Glutamatergic neuron (in vitro differentiated cells): ENCODE measurements at places on chromosomes 16 and 17.

DNA sequence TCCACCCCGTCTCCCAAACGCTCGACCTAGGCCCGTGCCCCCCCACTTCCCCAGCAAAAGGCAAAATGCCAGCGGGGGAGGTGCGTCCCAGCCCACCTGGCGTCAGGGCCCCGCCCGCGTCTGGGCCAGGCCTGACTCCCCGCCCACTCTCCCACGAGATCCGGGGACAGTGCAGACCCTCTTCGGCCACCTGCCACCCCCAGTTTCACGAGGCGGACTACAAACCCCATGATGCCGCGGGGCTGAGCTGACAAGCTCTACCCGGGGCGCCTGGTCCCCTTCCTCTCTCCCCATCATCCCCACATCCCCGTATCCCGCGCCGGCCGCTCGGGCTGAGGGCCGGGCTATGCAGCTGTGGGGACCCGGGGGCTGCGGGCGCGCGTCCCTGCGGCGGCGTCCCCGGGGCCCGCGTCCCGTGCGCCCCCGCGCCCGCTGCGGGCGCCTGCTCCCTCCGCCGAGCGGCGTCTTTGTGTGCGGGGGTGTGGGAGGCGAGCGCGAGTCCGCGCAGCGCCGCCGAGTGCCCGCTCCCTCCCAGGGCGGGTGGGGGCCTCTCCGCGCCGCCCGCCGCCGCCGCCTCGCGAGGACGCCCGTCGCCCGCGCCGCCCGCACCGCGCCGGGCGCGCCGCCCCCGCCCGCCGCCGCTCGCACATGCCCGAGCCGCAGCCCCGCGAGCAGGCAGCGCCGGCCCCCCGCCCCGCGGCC, at the start of gene ANKRD13B:
Gene ANKRD13B, plus strand, starts transcription at position 283 of the 702 bp plus-strand sequence. CDS start 490 bp downstream, outside the sequence.
- DNase-seq, result peak; percentile 82

- DNase-seq, result no peak
Observed at GRCh38 chr16:35631261-35631945, 2172.0 kb downstream of the TP53TG3F start.

DNA sequence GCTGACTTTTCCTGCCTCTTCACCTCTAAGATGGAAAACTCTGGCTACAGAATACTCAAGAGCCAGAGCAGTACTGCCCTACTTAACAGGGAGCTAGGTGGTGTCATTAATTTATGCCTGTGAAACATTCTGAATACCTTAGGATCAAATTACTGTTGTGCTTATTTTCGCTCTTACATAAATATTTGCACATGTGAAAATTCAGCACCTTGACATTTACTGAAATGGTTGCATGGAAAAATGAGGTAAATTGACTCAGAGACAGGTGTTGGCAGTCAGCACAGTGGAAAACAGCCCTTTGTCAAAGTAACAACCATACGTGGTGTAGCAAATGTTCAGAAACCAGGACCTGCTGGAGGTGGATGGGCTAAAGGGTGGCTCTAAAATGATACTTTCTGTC, 193.6 kb downstream of the CDH8 start:
- DNase-seq, result no peak

GRCh38 chr17:62714016-62714777, 86.7 kb downstream of the MRC2 start:
- DNase-seq, result no peak

DNA sequence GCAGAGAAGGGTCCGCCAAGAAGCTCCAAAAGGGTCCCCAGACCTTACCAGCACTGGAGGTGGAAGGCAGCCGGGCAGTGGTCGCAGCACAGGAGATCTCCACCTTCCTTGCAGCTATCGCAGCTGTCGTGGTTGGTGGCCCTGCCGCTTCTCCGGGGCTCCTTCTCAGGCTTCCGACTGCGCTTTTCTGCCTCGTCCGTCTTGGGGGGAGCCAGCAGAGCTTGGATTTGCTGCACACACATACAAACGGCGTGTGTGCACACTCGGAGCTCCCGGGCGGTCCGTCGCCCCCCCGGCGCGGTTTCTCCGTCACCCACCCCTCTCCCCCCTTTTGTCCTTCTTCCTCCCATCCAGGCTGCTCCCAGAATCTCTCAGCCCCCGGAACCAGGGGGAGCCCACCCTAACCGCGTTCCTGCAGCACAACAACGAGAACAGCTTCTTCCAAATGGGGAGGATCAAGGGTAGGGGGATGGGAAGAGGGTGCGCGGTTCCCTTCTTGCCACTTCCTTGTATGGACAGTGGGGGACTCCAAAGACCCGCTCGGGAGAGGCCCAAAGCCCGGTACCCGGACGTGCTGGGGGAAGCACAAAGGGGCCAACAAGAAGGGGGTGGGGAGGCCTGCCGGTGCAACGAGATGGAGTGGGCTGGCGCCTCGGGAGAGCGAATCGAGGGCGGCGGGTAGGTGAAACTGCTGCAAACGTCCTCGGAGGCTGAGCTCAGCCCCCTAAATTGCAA, 1.1 kb downstream of the PHF12 start:
- peak; percentile 65 for DNase-seq

DNA sequence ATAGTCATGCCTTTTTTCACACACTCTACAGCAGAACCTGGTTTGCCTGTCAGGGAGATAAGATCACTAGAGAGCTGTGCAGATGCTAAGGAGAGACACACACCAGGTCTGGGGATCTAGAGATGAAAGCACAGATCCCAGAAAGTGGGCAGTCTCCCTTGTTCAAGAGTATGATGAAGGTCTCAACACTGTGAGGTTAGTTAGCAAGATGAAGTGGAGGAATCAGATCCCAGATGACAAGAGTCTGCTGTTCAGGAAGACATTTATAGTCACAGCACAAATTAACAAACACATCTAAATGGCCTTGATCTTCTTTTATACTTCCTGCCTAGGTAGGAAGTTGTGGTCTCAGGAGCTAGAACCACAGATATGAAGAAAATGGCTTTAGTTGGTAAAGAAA, 23.4 kb upstream of the SKAP1 start:
- DNase-seq, result no peak

DNA sequence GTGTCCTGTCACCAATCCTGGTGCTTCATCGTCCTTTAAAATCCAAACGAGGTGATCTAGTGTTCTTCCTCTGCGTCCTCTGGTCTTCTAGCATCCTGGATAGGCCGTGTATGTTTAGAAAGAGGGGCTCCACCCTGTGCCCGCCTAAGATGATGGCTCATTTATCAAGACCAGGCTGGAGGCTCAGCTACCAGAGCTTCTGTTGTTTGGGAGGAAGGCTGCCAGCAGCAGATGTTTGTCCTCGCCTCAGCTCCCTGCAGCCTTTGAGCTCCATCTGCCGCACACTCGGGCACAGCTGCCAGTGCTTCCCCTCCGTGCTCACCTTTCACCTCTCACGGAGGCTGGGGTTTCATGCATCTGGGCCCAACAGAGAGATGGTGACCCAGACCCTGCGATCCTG, 954.7 kb upstream of the RBFOX1 start:
- peak; percentile 21 for DNase-seq

- no peak for DNase-seq
Observed at GRCh38 chr17:59257101-59257500, 36.8 kb downstream of the GDPD1 start.

- no peak for DNase-seq
Observed at GRCh38 chr17:44102849-44103622, 20.4 kb downstream of the HDAC5 start.

- DNase-seq, result no peak
Observed at GRCh38 chr17:17269926-17270773, 10.9 kb downstream of the COPS3 start.

DNA sequence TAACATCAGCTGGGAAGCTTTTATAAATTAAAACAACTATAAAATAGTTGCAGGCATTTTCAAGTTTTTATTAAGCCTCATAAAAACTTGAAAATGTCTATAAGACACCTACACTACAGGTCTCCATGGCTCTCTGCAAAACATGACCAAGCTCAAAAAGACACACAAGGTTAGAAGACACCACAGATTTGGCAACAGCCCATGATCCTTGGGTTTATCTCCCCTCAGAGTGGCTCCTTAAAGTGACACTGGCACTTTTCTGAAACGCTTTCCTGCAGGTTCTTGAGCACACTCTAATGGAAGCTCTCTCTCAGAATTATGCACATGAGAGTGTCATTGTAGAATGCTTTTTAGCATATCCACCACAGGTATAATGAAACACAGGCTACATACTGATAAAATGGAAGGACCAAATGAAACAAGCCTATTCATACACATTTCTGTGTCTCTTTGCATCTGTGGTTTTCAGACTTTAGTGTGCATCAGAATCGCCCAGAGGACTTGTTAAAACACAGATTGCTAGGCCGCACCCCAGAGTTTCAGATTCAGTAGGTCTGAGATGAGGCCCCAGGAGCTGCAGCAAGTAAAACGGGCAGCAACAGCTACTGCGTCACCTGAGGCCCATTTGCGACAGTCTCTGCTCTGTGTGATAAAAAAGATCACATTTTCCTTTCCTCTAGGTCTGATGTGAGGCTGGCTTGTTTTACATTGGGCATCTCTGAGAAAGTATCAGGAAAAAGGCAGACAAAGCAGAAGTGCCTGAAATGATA, 75.0 kb upstream of the WSB1 start:
- DNase-seq, result no peak

- no peak for DNase-seq
Observed at GRCh38 chr16:19672378-19672777, 45.6 kb downstream of the KNOP1 start.
